Activated CD4-positive, alpha-beta T cell treated with anti-CD3 and anti-CD28 coated beads for 4 hours (primary cell): ENCODE measurements at places on chromosomes 5 and 9.

DNA sequence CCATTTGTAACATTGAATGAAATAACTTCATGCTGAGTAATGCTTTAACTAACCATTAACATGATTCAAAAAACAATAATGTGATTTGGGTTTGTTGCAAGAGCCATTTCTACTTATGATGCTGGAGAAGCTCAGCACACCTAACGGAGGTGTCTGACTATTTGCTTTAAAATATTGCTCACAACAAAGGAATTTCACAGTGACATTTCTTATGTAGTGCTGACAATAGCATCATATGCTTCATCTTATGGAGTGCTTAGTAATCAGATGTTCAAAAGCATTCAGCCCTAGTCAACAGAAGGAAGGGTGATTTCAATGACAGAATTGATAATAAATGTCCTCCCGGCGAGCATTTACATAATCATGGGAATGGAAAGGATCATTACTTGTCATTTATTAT lies 1003.3 kb upstream of the COX7C start:
- no peak for DNase-seq

DNA sequence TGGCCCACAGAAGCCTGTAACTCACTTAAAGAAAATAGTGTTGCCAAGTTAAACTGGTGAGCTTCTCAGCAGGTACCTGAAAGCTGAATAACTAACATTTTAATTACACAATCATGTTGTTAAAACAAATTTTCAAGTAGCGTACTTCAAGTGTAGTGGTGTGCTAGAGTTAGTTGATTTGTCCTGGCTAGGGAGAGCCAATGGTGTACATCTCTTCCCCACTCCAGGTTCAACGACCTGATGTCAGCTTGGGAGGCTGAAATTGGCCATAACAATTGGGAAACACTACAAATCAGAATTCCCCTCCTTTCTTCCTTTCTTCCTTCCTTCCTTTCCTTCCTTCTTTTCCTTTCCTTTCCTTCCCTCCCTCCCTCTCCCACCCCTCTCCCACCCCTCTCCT lies 295.3 kb upstream of the SLC24A2 start:
- no peak for DNase-seq

DNA sequence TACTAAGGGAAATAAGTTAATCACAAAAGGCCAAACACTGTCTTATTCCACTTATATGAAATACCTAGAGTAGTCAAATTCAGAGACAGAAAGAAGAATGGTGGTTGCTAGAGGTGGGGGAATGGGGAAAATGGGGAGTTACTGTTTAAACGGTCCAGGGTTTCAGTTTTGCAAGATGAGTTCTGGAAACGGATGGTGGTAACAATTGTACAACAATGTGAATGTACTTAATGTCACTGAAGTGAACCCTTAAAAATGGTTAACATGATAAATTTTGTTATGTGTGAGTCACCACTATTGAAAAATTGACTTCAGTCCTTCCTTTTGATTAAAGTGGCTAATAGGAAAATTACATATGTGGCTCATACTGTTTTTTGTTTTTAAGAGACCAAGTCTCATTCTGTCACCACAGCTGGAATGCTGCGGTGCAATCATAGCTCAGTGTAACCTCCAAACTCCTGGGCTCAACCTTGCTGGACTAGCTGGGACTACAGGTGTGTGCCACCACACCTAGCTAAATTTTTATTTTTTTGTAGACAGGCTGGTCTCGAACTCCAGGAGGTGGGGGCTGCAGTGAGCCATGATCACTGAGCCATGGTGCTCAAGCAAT lies 8.7 kb downstream of the UBQLN1 start:
- DNase-seq: no peak

DNA sequence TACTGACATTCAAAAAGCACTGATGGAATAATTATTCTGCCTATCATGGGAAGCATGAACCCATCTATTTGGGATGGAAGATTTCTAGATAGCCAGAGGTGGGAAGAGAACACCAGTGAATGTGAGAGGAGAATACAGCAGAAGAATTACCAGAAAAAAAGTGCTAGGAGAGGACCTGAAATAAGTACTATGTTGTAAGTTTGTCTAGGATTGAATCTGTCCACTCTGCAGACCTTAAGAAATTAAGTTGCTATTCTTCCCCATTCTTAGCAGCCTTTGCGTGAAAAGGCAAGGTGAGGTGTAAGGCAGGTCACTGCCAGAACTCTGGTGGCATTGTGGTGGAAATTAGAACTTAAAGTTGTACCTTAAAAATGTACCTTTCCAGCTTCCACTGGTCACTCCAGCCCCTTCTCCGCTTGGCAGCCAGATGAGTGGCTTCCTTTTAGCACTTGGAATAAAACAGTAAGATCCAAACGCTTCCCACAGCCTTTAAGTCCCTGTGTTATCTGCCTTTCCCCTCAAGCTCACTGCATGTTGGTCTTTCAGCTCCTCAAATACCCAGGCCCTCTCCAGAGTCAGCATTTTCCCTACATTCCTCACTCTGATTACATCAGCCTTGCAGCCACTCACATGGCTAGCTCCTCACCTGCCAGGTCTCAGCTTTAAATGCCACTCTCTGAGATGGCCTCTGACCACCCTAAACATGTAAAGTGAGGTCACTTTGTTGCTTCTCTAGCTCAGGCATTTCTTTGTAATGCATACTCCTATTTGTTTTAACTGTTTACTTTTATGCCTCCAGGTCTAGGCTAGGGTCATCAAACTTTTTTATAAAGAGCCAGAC lies 253.0 kb downstream of the EPB41L4A start:
- no peak for DNase-seq

DNA sequence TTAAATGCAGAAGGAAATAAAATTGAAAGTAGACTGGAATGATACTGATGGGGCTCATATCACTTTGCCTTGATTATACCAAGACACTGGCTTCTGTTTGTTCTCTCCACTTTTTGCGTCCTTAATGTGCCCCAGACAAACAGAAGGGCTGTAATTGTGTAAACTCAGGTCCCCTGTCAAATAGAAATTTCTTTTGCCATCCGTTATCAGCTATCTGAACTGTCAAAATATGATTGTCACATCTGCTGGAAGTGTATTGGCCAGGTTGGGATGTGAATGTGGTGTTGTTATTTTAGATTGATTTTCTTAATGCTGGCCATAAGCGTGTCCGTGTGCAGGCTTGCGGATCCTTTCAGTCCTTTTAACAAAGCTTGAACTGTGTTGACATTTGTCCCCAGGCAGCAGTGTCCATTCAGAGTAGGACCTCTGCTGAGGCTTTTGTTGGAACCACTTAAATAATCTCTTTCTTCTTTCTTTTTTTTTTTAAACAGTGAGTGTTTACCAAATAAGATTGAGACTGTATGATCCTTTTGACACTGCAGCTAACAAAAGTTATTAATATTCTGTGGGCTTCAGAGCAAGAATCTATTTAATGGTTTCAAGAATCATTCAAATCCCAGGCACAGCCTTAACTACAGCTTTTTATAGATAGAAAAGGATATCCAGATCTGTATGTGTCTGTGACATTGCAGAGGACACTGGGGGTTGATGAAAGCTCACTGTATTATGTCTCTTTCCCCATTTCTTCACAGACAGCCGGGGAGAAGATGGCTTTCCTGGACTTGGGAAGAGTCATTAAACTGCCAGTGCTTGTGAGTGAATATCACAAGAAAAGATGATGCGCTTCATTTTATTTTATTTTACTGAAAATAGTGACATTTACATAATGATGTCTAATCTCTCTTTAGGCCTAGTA lies 171.7 kb downstream of the ZNF608 start:
- DNase-seq: no peak

DNA sequence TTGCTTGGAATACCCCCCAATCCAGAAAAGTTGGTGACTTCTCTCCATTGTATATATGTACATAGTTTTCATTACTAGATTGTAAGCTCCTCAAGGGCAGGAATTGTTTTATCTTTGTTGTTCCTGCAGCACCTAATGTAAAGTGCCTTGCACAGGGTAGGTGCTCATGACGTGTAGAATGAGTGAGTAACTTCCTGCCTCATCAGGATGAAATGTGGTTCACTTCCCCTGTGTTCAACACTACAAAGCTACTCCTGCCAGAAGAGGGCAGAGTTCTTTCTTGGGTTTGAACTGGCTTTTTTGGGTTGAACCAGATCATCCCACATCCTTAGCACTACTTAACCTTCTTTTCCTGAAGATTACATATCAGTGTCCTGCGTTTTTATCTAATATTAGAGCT lies 23.9 kb downstream of the GTF3C4 start:
- peak; percentile 30 for DNase-seq

GRCh38 chr5:108560581-108560980 lies 178.7 kb upstream of the FBXL17 start:
- DNase-seq: no peak

- DNase-seq: no peak
Observed at GRCh38 chr5:168153876-168154270, 137.6 kb upstream of the WWC1 start.

DNA sequence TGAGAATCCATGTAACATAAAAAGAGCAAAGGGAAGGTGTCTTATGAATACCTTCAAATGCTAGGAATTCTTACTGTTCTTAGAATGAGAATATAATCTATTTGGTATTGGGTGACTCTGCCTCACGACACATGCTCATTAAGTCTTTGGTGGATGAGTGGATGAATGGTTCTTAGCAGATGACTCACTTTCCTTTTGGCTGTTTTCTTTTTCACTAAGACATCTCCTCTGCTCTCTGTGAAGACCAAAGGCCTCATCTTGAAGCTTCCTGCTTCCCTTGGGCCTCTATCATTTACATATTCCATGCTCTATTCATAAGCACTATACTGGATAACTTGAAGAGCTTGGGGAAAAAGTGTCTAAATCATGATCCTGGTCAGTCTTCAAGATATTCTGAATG lies 468.1 kb downstream of the SPATA31D1 start:
- no peak for DNase-seq

DNA sequence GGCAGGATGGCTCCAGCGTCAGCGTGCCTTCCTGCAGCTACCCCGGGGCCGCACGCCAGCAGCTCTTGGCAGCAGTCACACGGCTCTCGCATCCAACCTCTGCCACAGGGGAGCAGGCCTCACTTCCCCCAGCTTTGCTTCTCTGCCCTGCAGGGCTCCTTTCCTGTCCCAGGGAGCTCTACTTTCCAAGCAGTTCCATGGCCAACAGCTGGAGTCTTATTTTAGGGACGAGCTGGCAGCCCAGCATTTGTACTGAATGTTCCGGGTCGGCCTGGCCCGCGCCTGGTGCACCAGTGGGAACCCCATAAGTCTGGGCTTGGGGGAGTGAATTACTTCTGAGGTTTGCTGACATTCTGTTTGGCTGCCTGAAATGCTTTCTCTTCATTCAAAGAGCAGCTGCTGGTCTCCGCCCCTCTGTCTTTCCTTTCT lies 34.6 kb downstream of the GADD45G start:
- DNase-seq: no peak

- no peak for DNase-seq
Observed at GRCh38 chr9:2013743-2014475, 1.2 kb upstream of the SMARCA2 start.

DNA sequence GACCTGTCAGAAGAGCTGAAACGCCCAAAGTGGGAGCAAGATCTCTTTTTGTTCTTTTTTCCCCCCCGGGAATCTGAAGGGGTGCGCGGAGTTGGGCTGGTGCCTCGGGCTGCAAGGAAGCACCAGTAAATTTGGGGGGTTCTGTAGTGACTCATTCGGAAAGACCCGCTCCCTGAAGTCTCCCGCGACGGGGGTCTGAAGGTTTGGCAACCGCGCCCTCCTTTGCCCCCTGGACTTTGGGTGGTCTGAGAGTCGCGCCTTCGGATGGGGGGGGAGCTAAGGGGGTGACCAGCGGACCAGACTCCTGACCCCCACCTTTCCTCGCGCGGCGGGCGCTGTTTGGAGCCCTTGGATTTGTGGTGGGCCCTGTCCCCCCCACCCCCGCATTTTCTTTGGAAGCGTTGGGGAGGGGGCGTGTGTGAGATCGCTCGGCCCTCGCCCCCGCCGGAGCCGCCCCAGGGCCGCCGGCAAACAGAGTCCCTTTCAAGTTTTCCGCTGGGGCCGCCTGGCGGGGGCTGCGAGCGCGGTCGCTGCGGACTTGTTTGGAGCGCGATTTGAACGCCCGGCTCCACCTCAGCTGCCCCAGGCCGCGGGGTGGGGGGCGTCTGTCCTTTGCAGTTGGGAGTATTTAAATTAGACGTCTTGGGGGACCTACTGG lies 2.0 kb downstream of the CXXC5 start:
- no peak for DNase-seq

GRCh38 chr5:180347702-180348101 lies 5.4 kb downstream of the GFPT2 start:
- DNase-seq: no peak

DNA sequence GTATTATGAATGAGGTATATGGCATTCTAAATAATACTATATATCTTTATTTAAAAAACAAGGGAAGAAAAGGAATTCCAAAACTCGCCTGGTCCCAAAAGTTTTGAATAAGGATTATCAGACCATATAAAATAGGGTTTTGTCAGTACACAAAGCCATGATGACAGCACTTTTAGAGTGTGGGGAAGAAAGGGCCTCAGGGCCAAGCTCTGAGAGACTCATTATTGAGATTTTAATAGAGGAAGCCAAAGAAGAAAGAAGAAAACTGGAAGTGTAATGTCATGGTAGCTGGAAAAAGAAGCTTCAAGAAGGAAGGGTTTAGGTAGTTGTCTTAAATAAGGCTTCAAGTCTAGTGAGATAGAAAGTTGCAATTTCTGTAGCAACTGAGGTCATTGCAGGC lies 53.0 kb downstream of the FCHO2 start:
- DNase-seq: no peak

DNA sequence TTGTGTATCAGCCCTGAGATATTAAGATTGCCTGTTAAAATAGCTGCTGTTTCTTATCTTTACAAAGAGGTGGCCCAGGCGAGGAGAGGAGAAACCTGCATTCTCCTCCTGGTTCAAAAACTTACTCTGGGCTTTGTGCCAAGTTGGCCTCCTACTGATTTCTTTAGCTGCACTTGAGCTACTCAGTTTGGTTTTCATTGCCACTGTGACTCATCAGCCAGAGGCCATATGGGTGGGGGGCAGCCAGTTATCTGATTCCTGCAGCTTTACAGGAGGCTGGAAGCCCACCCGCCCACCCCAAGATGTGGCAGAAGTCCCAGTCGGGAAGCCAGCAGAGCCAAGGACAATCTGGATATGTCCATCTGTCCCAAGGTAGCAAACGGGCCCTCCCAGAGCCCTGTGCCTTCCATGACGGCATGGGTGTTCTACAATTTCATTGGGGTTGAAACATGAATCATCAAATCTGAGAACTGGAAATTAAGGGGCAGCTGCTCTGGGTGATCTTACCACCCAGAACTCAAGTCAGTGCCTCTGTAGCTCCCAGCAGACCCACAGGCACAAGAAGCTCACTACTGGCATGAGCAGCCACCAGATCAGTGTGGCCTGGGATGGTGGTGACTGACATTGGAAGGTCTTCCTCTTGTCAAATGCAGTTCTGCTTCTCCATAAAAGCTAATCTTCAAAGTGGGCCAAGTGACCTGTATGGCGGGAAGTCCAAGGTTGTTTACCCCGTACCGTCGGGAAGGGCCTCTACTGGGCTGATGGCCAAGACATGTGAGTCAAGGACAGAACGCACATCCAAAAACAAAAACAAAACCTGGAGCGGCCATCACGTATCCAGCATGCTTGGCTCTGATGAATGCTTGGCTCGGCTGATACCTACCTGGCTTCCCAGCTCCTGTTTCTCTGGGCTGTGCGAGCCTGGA lies 15.6 kb downstream of the FCN2 start:
- no peak for DNase-seq

GRCh38 chr9:90092508-90092907 lies 487.7 kb downstream of the GADD45G start:
- DNase-seq: peak; percentile 7
